ENCODE measurements at places on chromosomes 1 and 21.

- no peak for DNase-seq
Observed at GRCh38 chr1:171981303-171981702, 140.0 kb downstream of the DNM3 start.

GRCh38 chr1:232316864-232317263, 313.1 kb downstream of the SIPA1L2 start:
- no peak for DNase-seq

DNA sequence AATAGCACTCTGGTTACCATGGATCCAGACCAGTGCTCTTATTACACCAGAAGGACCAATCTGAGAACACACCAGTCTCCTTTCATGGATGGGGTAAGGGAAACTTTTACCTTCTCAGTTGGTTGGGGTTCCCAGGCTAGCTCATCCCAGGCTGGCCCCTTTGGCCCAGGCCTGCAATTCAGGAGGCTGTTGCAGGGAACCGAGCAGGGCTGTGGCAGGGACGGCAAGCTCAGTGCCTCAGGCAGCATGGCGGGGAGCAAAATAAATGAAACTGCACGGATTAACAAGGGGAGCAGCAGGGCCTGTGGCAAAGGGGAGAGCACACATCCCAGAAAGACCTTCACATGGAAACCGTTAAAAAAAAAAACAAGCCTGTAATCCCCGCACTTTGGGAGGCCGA, 57.0 kb downstream of the DMRTB1 start:
- DNase-seq: no peak

DNA sequence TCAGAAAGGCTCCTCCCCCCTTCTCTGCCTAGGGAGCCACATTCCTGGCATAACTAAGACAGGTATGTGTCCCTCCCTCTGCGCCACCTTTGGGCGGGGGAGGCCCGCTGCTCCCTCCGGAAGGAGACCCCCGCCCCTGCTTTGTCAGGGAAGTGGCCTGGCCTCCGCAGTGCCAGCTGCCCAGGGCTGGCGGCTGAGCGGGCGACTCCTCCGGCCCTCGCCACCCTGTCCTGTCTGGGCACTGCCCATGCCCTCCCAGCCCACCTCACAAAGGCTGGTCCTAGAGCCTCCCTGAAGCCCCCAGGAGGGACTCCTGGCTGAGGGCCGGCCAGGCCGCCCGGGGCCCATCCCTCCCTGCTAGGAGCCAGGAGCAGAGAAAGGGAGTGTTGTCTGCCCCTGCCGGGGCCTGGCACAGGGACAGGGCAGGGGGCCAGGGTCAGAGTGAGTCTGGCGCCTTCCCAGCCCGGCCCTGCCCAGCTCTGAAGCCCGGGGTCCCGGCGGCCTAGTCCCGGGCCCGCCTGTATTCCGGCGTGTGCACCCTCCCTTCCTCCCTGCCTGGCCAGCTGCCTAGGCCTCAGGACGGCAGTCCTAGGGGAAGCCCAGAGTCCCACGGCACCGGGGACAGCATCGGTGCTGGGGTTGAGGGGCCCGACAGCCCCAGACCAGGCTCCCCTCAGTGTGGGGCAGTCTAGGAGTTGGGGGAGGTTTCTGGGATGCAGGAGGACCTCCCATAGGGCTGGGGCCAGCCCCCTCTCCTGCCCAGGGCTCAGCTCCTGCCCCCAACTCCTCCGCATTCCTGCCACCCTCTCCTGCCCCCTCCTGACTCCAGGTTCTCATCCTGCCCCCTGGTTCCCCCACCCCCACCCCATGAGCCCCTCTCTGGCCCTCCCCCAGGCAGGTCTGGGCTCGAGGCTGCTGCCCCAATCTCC, 5.1 kb downstream of the AGRN start:
- no peak for DNase-seq

GRCh38 chr1:29975036-29975694, 738.8 kb downstream of the PTPRU start:
- DNase-seq: no peak

DNA sequence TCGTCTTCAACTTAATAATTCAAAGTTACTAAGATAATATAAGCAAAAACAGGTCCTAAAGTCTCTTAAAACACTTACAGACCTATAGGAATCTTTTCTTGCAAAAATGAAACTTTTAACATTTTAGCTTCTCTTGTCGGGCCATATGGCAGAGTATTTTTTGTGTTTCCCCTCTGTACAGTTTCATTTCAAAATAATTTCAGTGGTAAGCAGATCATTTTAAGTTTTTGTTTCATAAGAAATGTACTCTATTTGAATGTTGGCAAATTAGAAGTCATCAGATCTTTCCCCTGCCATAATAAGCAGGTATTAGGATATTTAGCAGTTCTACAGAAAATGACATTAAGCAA, 37.9 kb downstream of the RGL1 start:
- DNase-seq: no peak

Data from stimulated activated CD4-positive, alpha-beta T cell treated with anti-CD3 and anti-CD28 coated beads, Interleukin-1b, Interleukin-23, amount 100 ng/mL, for 1 hour (primary cell).